ENCODE measurements at places on chromosomes 16 and 17.

GRCh38 chr17:34090593-34090992, 164.5 kb upstream of the CCL2 start:
- no peak for DNase-seq

- DNase-seq, result no peak
Observed at GRCh38 chr16:17370731-17371285, 100.0 kb downstream of the XYLT1 start.

DNA sequence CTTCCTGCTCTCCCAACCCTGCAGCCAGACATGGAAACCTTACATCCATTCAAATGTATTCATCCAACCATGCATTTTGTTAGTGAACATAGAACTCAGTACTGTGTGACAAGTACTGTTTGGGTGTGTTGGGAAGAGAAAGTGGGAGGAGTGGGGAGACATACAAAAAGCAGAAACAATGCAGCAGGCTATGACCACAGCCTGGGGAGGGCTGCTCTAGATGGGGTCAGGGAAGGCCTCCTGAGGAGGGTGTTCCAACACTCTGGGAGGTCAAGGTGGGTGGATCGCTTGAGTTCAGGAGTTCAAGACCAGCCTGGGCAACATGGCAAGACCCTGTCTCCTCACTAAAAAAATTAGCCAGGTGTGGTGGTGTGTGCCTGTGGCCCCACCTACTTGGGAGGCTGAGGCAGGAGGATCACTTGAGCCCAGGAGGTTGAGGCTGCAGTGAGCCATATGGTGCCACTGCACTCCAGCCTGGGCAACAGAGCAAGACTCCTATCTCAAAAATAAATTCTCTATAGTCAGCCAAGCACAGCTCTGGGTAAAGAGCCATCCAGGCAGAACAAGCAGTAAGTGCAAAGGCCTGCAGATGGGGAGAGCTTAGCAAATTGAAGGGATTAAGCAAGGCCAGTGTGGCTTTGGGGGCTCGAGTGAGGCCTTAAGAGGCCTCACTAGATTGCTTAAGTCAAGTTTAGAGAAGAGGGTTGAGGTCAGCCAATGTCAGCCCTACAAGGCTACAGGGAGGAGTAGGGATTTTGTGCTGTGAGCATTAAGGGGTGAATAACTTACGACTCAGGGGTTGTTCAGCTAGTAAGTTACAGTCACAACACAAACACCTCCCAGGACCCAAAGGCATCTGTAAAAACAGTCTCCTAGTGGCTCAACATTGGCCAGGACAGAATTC, 5.5 kb downstream of the SLC13A2 start:
- DNase-seq, result no peak

GRCh38 chr17:78575899-78576298, 1.3 kb downstream of the DNAH17 start:
- DNase-seq, result no peak

GRCh38 chr16:83187405-83187804, 560.6 kb downstream of the CDH13 start:
- no peak for DNase-seq

- DNase-seq, result no peak
Observed at GRCh38 chr17:82043507-82043906, 6.0 kb upstream of the DCXR start.

GRCh38 chr16:27547134-27547533, 2.6 kb downstream of the GTF3C1 start:
- DNase-seq, result no peak

DNA sequence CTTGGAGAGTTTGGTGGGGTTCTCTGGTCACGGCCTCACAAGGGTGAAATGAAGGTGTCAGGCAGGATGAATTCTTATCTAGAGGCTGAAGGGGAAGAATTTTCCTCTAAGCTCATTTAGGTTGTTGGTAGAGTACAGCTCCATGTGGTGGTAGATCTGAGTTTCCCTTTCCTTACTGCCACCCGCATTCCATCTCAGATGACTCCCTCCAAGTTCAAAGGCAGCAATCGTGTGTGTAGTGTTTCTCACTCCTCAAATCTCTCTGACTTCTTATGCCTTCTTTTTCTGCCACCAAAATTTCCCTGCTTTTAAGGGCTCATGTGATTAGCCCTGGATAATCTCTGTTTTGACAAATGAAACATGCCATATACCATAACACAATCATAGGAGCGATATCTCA, 135.5 kb upstream of the MYOCD start:
- DNase-seq, result no peak

GRCh38 chr16:55557186-55557585, 9.3 kb upstream of the CAPNS2 start:
- DNase-seq, result no peak

DNA sequence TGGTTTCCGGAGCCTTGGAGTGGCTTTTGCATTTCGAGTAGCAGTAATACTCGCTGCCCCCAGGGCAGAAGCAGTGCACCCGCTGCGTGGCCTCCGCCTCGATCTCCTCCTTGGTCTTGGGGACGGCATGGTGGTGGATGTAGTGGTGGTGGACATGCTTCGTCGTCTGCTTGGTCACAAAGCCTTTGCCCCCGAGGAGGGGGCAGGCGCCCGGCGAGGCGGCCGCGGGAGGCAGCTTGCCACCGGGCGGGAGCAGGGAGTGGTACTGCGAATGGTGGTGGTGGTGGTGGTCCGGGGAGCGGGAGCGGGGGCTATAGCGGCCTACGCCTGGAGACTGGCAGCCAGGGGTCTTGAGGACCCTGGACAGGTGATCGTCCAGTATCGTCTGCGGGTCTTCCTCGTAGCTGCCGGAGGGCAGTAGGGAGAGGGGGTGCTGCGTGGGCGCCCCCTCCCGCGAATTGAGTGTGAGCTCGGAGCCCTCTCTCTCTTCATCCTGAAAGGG, 24.1 kb downstream of the AXIN2 start:
- DNase-seq, result no peak

- DNase-seq, result no peak
Observed at GRCh38 chr17:78391843-78392242, 13.4 kb downstream of the PGS1 start.

DNA sequence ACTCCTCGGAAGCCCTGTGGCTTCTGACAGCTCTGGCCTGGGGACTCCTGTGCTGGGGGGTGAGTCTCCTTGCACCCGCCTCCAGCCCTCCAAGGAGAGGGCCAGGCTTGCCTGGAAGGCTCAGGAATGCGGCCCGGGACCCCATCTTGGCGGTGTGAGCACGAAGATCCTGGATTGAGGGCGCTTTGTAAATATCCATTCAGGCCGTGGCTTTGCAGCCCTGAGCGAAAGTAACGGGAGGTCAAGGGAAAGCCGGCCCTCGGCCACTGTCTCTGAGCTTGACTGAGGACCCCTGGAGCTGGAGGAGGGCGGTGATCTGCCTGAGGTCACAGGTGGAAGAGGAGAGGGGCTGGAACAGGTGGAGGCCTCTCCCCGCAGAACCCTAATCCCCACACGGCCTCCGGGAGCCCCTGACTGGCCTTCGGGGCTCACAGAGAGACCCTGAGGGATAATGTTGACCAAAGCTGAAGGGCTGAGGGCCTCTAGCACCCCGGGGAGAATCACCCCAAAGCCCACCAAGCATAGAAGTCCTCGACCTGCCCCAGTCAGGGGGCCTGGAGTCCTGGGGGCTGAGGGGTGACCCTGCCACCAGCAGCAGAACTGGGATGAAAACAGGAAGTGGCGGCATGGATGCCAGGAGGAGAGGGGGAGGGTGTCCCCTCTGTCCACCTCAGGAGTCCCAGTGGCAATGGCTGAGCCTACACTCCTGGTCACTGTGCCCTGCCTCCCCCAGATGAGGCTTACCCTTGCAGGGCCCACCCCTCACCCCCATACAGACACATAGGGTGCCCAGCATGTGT, 8.3 kb upstream of the RASD1 start:
- no peak for DNase-seq

- no peak for DNase-seq
Observed at GRCh38 chr16:8934601-8935000, 29.1 kb downstream of the USP7 start.

- DNase-seq, result no peak
Observed at GRCh38 chr16:69119536-69119935, 12.9 kb downstream of the CHTF8 start.

- DNase-seq, result no peak
Observed at GRCh38 chr17:17840751-17841591, 4.2 kb upstream of the SREBF1 start.

DNA sequence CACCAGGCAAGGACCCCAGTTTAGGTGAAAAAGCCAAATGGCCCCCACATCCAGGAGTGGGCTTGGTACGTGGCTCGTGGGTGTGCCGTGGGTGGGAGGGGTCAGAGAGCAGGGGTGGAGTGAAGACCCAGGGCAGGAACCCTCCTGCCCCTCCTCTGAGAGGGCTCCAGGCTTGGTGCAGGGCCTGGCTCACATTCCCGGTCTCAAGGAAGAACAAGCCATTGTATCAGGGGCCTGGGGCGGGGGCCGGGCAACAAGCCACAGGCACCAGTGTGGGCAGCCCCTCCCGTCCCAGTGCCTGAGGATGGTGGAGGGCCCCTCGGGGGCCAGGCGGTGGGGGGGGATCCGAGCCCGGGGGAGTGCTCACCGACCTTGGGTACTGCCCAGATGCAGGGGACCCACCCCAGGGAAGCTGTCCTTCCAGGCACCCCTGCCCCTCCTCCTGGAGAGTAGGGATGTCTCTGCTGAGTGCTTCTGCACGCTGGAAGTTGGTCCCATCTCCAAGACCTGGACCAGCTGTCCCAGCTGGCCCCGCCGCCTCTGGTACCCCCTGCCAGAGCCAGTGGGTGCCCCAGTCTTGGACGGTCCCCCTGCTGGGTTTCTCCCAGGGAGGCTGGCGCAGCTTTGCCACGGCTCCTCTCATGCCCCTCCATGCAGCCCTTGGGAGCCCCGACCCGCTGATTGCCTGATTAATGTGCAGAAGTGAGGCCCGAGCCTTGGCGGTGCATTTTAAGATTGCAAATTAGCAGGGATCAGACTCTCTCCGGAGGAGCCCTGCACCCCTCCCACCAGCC, 83.7 kb downstream of the RTN4RL1 start:
- DNase-seq, result no peak

- DNase-seq, result no peak
Observed at GRCh38 chr17:43220511-43221125, 7.8 kb downstream of the CCDC200 start.

GRCh38 chr17:28004344-28004743, 38.1 kb upstream of the NLK start:
- no peak for DNase-seq

GRCh38 chr16:79863128-79864031, 262.8 kb upstream of the MAF start:
- DNase-seq, result no peak

GRCh38 chr16:85151603-85152413, 39.5 kb upstream of the CIBAR2 start:
- DNase-seq, result no peak

GRCh38 chr16:48136547-48137360, 19.0 kb downstream of the ABCC12 start:
- DNase-seq, result no peak

- no peak for DNase-seq
Observed at GRCh38 chr16:10931134-10931533, 11.1 kb downstream of the DEXI start.

DNA sequence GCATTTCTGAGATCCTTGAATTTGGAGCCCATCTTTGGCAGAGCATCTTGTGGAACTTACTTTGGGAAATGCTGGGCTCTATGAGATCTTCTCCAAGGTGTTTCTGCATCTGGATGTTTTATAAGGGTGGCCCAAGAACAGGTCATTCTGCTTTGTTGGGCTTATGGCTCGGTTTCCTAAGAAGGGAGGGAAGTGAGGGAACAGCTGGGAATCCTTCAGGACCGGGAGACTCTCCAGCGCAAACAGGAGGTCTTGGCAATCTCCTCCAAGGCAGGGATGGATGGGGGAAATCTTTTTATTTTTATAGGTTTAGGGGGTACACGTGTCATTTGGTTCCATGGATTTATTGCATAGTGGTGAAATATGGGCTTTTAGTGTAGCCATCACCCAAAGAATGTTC, 54.7 kb downstream of the IRX3 start:
- DNase-seq, result no peak

DNA sequence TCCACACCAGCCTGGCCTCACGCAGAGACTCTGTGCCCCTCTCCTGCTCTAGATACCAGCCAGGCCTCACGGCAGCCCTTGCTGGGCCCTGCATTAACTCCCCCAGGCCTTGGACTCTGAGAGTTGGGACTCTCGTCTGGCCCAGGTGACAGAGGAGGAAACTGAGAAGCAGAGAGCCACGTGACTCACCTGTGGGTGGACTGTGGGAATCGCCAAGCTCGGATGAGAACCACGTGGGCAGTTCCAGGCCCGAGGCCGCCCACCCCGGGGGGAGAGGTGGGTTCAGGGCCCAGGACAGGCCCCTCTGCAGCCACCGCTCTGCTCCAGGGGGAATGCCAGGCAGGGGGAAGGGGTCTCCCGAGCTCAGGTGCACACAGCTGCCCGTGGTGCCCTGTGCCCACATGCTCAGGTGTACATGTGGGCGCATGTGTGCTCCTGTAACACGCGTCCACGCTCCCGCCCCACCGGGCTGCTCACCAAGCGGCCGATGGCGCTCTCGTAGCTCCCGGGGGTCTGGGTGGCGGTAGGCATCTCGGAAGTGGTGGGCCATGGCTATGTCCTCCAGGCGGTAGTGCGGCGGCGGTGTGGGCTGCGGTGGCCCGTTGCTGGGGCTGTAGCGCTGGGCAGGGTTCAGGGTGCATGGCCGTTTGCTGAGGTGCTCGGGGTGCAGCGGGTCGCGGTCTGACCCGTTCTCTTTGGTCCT, 18.3 kb upstream of the PABPN1L start:
- no peak for DNase-seq

GRCh38 chr16:72836985-72837384, 210.9 kb downstream of the ZFHX3 start:
- no peak for DNase-seq

DNA sequence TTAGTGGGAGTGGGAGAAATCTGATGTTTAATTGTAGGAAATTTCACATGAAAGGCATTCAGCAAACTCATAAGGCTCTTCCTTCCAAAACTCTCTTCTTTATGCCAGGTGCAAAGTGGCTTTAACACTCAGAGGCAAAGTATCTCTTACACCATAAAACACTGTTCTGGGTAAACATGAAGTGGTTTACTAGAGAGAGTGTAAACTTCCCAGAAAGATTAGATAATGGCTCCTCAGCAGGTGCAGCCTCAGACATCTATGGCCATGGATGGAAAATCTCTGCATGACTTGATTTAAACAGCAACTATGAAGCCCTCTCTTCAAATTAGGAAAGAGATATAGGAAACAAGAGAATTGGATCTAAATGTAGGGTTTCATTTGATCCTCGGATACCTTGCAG, 583.1 kb upstream of the SALL1 start:
- DNase-seq, result no peak

DNA sequence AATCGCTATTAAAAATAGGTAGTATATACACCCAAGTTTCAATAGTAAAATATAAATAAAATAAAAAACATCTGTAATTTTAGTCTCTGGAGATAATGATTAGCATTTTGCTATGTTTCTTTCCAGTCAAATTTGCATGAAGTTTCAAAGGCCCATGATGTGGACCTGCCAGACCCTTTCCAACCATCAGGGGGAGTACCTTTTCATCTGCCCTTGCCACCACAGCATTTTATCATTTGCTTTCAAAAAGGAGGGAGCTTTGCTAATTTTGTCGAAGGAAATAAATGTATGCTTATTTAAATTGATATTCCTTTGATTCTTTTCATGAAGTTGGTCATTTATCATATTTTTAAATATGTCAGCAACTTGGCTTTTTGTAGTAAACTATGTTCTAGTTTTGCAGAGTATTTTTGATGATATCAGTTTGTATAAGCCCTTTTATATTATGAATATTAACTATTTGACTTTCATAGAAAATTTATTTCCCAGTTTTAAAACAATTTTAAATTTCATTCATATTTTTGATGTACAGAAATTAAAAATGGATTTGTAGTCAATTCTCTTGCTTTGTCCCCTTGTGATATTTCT, 115.2 kb upstream of the NETO2 start:
- peak; percentile 4 for DNase-seq

GRCh38 chr17:79861413-79862216, 22.4 kb upstream of the CBX4 start:
- DNase-seq, result no peak

Data from CD4-positive, alpha-beta T cell treated with Interleukin-15 for 4 hours (primary cell).